ENCODE measurements at places on chromosomes 13 and 19.

DNA sequence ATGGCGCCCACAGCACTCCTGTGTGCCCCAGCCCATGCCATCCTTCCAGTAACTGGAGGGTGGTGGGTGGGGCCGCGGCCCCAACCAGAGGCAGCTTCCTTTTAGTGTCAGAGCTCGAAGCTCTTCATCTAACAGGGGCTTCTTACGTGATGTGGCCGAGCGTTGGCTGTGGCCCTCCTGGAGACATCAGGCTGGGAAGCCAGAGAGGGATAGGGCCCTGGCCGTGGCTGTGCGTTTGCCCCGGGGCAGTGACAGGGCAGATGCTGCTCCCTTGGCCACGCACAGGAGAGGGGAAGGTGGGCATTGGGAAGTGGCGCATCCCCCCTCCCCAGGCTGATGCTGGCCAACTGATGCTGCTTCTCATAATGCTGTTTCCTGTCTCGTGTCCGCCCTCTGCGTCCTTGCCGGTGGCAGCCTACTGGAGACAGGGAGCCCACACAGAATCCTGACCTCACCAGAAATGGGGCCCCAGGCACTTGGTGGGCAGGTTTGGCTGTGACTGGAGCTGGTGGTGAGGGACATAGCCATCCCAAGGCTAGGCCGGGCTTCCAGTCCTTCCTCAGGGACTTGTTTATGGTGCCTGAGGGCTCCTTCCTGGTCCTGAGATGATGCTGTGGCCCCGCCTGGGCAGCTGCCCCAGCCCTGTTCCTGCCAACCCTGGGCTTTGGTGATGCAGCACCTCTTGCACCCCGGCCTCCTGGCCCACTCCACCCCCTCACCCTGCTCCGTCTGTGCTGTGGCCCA, 34.3 kb downstream of the ATP4B start:
- DNase-seq = no peak

DNA sequence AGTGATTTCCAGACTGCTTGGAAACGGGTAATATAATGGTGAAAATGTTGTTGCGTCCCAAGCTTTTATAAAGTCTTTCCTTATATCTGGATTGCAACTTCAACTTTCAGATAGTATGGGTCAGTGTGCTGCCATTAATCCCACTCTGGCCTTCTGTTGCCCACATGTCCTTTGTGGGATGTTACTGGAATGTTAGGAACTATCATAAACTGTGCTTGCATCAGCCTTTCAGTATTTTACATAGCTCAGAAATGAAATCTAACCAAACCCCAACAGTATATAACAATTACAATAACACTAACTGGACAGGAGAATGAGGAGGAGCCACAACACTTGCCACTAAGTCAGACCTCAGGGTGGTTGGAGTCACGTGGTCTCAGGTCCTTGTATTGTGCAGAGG, 78.9 kb downstream of the LNX2 start:
- no peak for DNase-seq

GRCh38 chr19:43574424-43575155, 737 bp downstream of the XRCC1 start:
- DNase-seq = no peak

- no peak for DNase-seq
Observed at GRCh38 chr19:46431824-46432223, 3.1 kb upstream of the PNMA8C start.

DNA sequence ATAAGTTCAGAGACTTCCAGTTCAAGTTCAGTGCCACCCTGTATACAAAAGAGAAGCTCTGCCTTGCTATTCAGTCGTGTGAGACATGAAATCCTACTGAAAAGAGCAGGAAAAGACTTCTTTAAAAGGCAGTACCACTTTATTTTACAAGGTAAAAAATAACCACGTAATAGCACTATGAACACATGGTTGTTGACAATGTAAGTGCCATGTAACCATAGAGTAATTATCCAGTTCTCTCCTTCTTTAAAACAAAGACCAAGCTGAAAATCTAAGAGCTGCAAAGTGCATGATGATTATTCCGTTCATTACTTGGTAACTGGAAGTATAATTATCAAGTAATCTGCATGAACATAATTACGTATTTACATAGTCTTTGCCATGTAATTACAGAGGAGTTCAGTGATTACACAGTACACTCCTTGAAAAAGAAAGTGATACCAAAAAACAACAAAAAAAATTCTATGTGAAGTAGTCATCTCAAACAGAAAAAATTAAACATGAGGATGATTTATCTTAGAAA, 288.7 kb downstream of the EFNB2 start:
- DNase-seq = no peak

GRCh38 chr13:33111414-33112110, 95.3 kb downstream of the KL start:
- DNase-seq = no peak

GRCh38 chr13:95708391-95708774, 31.4 kb downstream of the DNAJC3 start:
- DNase-seq = no peak

DNA sequence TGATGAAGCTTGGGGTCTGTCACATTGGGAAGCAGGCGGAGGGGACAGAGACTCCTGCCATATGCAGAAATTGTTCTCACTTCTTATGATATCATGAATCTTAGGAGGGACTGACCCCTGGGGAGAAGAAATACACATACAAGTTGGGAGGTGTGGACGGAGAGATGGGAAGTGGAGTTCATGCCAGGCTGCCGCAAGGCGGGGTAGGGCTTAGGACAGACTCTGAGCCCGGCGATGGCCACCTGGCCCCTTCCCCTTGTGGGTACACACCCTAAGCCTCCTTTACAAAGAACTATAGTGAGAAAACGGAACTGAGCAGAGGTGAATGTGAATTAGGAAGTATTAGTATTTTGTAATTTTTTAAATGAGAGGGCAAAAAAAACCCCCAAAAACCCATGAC, 177.0 kb upstream of the IRS2 start:
- DNase-seq = no peak

DNA sequence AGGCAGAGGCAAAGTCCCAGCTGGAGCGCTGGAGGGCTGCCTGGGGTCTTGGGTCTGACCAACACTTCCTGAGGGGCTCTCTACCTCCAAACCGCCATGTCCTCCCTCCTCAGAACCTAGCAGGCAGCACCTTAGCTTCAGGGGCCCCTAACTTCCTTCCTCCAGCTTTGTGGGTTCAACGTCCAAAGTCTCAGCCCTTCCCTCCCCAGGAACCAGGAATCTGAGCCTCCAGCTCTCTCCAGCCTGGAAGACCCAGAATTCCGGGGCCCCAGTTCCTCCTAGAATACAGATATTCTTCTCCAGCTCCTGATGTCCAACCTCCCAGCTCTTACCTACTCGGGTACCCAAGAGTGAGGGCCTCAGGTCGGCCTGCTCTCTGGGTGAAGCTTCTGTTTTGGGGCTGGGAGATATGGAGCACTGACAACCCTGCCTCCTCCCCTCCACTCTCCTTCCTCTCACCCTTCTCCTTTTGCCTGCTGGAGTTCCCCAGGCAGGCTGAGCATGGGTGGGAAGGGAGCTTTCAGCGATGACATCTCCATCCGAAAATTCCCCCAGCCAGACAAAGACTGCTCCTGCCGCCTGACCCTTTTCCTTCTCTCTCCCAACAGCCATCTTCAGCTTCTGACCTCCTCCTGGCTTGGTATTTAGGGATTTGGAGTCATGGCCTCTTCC, 3.5 kb downstream of the TMEM150B start:
- DNase-seq = no peak

DNA sequence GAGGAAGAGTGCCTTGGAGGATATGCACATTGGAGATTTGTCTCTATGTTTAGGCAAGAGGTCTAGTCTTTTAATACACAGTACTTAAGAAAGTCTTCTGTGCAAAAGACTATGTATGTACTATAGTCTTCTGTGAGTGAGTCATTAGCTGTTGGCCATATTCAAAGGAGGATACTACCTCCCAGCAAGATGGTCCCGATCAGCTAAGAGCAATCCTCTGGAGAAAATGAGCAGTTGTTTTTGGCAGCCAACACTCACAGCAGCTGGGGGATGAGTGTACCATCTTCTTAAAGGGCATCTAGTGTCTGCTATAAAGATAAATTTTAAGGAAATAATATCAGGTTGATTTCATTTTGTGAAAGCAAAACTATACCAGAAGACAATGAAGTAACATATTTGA, 487.8 kb downstream of the KCTD12 start:
- DNase-seq = no peak

- no peak for DNase-seq
Observed at GRCh38 chr13:64239372-64239771, 2823.7 kb upstream of the PCDH20 start.

GRCh38 chr19:31611046-31611877, 262.0 kb upstream of the TSHZ3 start:
- no peak for DNase-seq

DNA sequence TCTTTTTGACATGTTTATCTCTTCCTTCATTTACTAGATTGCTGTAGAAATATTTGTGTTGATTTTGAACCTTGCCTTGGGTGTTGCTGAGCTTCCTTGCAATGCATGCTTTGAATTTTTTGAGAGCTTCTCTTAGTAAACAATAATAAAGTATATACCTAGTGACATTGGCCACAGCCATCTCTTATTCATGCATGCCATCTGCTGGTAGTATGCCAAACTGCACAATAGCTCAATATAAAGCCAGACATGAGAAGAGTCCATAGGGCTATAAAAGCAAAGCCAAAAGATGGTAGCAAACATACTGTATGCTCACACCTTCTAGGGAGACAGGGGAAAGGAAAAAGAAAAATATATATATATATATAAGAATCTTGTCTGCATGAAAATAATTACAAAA, 18.9 kb upstream of the ZSCAN5A start:
- no peak for DNase-seq

DNA sequence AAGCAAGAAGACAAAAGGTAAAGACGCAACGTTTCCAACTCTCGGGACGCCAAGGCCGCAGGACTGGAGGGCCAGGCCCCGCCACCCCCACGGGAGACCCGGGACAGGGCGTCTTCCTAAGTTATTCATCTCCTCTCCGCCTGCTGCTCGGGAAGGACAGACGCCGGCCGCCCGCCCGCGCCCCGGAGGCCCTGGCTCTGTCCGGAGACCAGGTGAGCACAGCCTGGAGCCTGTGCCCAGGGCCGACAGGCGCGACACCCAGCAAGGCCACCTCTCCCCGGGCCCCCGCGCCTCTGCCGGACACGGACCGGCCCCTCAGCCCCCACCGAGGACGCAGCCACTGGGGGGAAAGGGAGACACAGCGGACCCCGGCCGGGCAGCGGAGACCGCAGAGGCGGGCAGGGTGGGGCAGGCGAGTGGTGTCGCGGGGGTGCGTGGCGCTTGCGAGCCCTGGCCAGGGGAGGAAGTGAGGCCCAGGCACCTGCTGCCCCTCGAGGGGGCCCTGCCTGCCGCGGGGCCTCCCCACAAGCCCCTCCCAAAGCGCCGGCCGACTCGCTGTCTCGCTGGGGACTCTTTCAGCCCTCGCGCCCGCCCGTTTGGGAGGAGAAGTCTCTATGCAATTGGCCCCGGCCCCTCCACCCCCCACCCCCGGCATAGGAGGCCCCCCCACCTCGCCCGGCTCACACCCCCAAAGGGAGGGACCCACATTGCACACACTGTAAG, 17.2 kb downstream of the SMIM24 start:
- DNase-seq = no peak

- DNase-seq = no peak
Observed at GRCh38 chr13:60654415-60654814, 257.4 kb downstream of the TDRD3 start.

DNA sequence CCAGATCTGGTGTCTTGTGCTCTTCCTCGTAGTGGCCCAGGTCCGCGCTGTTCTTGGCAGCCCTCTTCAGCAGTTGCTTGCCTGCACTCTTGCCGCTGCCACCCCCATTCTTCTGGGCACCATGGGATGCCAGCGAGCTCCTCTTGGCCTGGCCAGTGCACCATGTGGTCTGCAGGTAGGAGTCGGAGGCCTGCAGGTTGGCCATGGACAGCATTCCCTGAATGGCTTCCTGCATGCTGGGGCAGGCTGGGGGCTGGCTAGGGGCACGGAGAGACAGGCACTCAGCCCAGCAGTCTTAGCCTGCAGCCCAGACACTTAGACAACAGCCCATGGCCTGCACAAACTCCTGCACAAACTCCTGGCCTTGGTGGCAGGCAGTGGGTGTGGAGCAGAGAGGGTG, 234.9 kb downstream of the TUBA3C start:
- no peak for DNase-seq

DNA sequence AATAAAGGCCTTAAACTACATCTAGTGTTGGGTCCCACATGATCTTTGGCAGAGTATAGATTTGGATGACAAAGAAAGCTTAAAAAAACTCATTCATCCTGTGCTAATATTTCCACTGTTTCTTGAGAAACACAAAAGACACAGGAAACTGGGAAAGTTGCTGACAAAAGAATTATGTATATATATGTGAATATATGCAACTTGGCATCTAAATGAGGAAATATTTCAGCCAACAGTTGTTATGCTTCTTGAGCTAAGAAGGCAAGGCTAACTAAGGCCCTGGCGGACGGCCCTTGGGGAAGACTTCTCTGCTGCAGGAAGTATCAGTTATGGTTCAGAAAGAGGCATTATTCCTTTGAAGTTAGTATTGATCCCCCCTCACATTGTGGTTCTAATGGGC, 491.8 kb downstream of the DIAPH3 start:
- no peak for DNase-seq

- no peak for DNase-seq
Observed at GRCh38 chr19:34767951-34768350, 5.1 kb downstream of the ZNF599 start.

DNA sequence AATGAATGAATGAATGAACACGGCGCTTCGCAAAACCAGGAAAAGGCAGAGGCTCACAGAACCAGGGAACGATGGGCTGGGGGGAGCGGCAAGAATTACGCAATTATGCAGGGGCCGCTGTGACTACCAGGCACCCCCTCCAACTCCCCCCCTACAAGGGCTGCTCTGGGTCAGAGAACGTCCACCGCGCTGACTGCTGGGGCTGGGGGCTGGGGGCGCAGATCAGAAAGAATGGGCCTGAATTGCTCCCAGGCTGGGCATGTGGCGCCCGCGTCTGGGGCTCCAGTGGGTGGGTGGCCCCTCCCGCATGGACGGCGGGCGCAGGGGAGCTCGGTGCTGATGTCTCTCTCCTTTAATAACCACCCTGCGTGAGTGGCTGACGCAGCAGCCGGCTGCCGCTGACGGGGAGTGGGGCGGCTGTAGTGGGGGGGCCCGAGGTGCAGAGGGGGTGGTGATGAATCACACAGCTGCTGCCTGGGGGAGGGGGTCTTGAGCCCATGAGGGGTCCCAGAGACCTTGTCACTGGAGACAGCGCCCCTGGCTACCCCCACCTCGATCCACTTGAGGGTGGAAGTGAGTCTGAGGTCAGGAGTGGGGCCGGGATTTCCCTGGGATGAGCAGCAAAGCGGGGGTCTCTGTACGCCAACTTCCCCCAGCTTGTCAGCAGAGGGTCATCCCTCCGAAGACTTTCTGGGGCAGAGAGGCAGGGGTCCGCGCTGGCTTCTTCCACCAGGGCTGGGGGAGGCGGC, 1.5 kb upstream of the CIRBP start:
- no peak for DNase-seq

GRCh38 chr19:54203151-54203611, 2.5 kb downstream of the RPS9 start:
- no peak for DNase-seq

Measured in NCI-H187 (cell line).